ENCODE measurements at places on chromosomes 4 and X. TPM values are rescaled to one million over a fixed set of nuclear protein-coding genes. Genes with fewer than 3 reads are reported as not detected.
A peak's percentile ranks its signal among the peaks of the same experiment; 100 is the strongest.

FGB gene
- total RNA-seq = 63.3 TPM

CNKSR2 gene
- 28.0 TPM for total RNA-seq

MAGEB1 gene
- not detected for total RNA-seq

ATXN3L gene
- not detected for total RNA-seq

POF1B gene
- total RNA-seq = 0.73 TPM

NAA10 gene
- 85.3 TPM for total RNA-seq

SPACA5 gene
- total RNA-seq = not detected

RASSF6 gene
- total RNA-seq = 10.1 TPM

UGT2B11 gene
- total RNA-seq = 0.93 TPM

TEC gene
- total RNA-seq = 3.4 TPM

- H3K36me3 ChIP-seq = no peaks in the 10 kb centered on the region
- H3K27me3 ChIP-seq = peaks cover 3% of the 10 kb centered on the region
- DNase-seq = no peak
Observed at GRCh38 chr4:10366628-10367027, 90.6 kb downstream of the ZNF518B start.

DNA sequence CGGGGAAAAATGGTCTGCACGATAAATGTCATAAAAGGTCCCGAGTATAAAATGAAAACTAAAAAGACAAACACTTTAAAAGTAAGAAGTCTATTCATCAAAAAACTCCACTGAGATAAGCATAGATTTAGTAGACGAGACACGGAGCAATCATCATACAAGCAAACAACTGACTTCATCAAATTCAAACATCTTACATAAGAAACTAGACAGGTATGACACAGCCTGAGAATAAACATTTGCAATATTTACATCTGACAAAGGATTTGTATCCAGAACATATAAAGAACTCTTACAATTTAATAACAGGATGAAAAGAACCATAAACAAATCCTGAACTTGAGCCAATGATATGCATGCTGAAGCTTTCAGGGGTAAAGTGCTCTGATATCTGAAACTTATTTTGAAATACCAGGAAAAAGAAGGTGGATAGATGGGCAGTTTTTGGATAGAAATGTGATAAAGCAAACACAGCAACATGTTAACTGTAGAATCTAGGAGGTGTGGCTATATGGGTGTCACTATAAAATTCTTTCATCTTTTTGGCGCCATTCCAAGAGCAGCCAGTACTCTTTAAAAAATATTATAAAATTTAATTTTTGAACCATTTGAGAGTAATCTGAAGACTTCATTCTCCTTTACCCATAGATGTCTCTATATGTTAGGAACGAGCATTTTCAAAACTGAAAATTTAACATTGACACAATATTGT, 12.0 kb downstream of the MPP1 start:
- no peak overlapping the region for H3K4me3 ChIP-seq
- H3K4me1 ChIP-seq = no peaks in the 10 kb centered on the region
- no peak overlapping the region for H3K27ac ChIP-seq
- DNase-seq = no peak
- H3K27me3 ChIP-seq = peaks cover 6% of the 10 kb centered on the region
- no peaks in the 10 kb centered on the region for H3K36me3 ChIP-seq

GRCh38 chr4:147117431-147117830, 171.8 kb upstream of the TTC29 start:
- peaks cover 3% of the 10 kb centered on the region for H3K36me3 ChIP-seq
- H3K4me1 ChIP-seq = no peaks in the 10 kb centered on the region
- no peak overlapping the region for H3K4me3 ChIP-seq
- no peak overlapping the region for H3K27ac ChIP-seq
- DNase-seq = no peak

DNA sequence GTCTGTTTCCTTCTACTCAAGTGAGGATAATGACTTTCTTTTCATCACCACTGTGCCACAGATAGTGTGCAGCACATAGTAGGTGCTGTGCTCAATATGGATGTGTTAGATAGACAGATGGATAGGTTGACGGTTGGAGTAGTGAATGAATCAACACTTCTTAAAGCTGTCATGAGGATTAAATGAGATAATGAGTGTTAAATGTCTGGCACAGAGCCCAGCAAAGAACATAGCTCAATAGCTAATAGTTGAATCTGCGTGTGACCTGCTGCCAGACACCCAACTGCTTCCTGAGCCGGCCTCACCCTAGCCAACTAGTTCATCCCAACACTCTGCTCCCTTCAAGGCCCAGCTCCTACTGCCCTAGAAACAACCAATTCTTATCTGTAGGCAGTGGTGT, 67.7 kb upstream of the PJA1 start:
- H3K36me3 ChIP-seq = no peaks in the 10 kb centered on the region
- H3K4me1 ChIP-seq = no peaks in the 10 kb centered on the region
- H3K4me3 ChIP-seq = no peak overlapping the region
- no peak for DNase-seq

DNA sequence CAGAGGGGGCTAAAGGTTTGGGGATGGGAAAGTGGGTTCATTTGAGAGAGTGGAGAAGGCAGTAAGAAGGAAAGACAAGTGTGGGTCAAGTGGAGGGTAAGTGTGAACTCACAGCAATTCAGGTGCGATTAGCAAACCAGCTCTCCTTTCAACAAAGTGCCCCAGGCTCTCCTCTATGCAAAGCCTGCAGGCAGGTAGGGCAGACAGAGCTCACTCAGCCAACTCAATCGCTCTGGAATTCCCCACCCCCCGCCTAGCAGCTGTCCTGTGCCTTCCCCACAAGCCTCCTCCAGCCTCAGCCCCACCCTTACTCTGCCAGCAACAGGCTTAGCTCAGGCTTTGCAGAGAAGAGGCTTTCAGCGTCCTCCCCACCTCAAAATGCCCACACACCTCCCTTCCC, 14.8 kb upstream of the MAMLD1 start:
- H3K27ac ChIP-seq = no peak overlapping the region
- H3K4me1 ChIP-seq = peaks cover 2% of the 10 kb centered on the region
- no peaks in the 10 kb centered on the region for H3K36me3 ChIP-seq
- H3K27me3 ChIP-seq = peaks cover 9% of the 10 kb centered on the region

- no peak overlapping the region for H3K4me3 ChIP-seq
- H3K36me3 ChIP-seq = no peaks in the 10 kb centered on the region
- DNase-seq = no peak
- no peak overlapping the region for H3K27ac ChIP-seq
Observed at GRCh38 chr4:104641418-104641817, 146.7 kb upstream of the CXXC4 start.

- H3K27me3 ChIP-seq = peaks cover 3% of the 10 kb centered on the region
- H3K36me3 ChIP-seq = no peaks in the 10 kb centered on the region
- DNase-seq = no peak
- no peak overlapping the region for H3K4me3 ChIP-seq
Observed at GRCh38 chr4:1604181-1604705, 79.9 kb downstream of the FAM53A start.

- peaks cover 35% of the 10 kb centered on the region for H3K4me1 ChIP-seq
- no peak overlapping the region for H3K27ac ChIP-seq
- H3K36me3 ChIP-seq = peaks cover 11% of the 10 kb centered on the region
Observed at GRCh38 chr4:71713611-71714203, 70.2 kb downstream of the GC start.

DNA sequence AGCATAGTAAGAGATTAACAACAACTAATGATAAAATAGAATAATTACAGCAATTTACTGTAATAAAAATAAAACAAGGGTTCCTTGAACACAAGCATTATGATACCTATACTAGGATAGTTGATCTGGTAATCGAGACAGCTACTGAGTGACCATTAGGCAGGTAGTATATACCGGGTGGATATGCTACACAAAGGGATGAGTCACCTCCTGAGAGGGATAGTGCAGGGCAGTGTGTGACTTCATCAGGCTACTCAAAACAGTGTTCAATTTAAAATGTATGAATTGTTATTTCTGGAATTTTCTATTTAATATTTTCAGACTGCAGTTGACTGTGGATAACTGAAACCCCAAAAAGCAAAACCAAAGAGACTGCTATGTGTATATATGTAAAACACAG, 9.7 kb upstream of the ANTXR2 start:
- no peak overlapping the region for H3K4me3 ChIP-seq
- no peaks in the 10 kb centered on the region for H3K4me1 ChIP-seq
- no peak overlapping the region for H3K27ac ChIP-seq
- H3K36me3 ChIP-seq = no peaks in the 10 kb centered on the region

GRCh38 chr4:121950680-121951520, 960 bp downstream of the TRPC3 start:
- no peak overlapping the region for H3K27ac ChIP-seq
- peaks cover 5% of the 10 kb centered on the region for H3K4me1 ChIP-seq
- H3K27me3 ChIP-seq = peaks cover 75% of the 10 kb centered on the region
- peak; percentile 9 for DNase-seq
- H3K4me3 ChIP-seq = peak overlapping the region; percentile 71

- no peaks in the 10 kb centered on the region for H3K4me1 ChIP-seq
- H3K36me3 ChIP-seq = peaks cover 4% of the 10 kb centered on the region
- H3K27ac ChIP-seq = no peak overlapping the region
- no peak overlapping the region for H3K4me3 ChIP-seq
- DNase-seq = no peak
Observed at GRCh38 chr4:40948014-40948413, 198.3 kb downstream of the NSUN7 start.

GRCh38 chr4:147971116-147971515, 239.2 kb downstream of the ARHGAP10 start:
- no peaks in the 10 kb centered on the region for H3K4me1 ChIP-seq
- no peak for DNase-seq
- peak overlapping the region; percentile 2 for H3K27ac ChIP-seq
- H3K4me3 ChIP-seq = no peak overlapping the region
- H3K36me3 ChIP-seq = peaks cover 3% of the 10 kb centered on the region

DNA sequence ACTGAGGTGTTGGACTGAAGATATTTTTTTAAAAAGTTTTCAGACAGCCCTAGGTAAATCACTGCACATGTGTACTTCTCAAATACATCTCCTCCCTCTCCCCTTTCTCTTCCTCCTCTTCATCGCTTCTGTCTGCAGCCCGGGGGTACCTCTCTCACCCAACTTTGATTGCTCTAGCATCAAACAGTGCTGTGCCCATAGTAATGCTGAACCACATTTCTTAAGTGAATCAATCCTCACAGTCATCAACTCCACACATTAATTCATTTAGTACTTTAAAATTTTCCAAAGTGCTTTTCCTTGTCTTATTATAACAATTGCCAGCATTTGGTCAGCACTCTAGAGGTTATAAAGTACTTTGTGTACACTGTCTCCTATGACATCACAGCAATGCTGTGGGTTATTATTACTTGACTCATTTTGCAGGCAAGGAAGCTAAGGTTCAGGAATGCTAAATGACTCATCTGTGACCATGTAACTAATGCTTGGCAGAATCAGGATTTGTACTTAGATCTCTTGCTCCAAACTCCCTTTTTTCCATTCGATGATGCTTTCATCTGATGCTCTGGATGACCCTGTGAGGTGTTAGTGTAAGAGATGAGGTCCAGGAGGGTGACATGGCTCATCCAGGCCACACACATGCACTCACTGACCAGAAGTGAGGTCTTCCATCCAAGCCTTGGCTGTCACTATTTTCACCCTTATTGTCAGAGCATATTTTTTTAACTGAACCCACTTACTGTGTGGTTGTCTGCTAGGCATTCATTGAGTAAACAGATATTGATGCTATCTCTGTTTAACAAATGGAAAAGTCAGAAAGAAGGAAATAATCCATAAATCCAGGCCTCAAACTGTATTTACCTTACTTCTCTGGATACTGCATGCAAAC, 58.8 kb downstream of the RHOH start:
- no peaks in the 10 kb centered on the region for H3K27me3 ChIP-seq
- no peak for DNase-seq
- no peak overlapping the region for H3K4me3 ChIP-seq
- H3K27ac ChIP-seq = peak overlapping the region; percentile 53
- peaks cover 23% of the 10 kb centered on the region for H3K4me1 ChIP-seq

GRCh38 chr4:184624972-184625554, 24.2 kb downstream of the CASP3 start:
- H3K4me3 ChIP-seq = no peak overlapping the region
- peaks cover 15% of the 10 kb centered on the region for H3K4me1 ChIP-seq
- H3K27me3 ChIP-seq = no peaks in the 10 kb centered on the region
- DNase-seq = no peak
- H3K36me3 ChIP-seq = peaks cover 38% of the 10 kb centered on the region
- peak overlapping the region; percentile 91 for H3K27ac ChIP-seq

- peaks cover 4% of the 10 kb centered on the region for H3K4me1 ChIP-seq
- H3K36me3 ChIP-seq = no peaks in the 10 kb centered on the region
- no peaks in the 10 kb centered on the region for H3K27me3 ChIP-seq
- H3K4me3 ChIP-seq = no peak overlapping the region
Observed at GRCh38 chr4:109378076-109378475, 55.5 kb upstream of the SEC24B start.

DNA sequence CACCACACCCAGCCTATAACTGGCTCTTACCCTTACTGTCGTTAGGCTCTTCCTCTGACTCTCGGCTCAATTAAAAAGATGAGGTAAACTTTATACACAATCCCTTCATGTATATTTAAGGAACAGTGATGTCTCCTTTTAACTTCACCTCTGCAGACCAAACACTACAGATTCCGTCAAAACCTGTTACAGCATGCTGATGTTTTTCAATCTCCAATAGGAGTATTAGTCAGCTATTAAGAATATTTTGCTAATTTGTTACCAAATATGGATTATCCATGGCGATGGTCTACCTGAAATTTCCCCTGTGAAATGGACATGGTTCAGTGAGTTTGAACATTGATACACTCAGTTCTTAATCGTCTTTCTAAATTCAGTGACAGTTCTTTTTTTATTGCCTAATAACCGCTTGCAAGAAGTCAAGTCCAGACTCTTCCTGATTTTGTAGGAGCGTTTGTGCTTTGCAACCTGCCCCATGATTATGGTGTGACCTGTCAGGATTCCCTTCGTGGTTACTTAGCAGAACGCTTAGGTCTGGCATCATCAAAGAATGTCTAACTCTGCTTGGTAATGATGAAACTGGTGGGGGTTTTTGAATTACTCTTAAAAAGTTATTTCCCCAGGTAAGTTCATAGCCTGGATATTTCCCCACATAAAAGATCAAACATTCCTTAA, 72.2 kb upstream of the STOX2 start:
- no peak overlapping the region for H3K4me3 ChIP-seq
- H3K36me3 ChIP-seq = peaks cover 4% of the 10 kb centered on the region
- peaks cover 25% of the 10 kb centered on the region for H3K4me1 ChIP-seq
- H3K27me3 ChIP-seq = no peaks in the 10 kb centered on the region

DNA sequence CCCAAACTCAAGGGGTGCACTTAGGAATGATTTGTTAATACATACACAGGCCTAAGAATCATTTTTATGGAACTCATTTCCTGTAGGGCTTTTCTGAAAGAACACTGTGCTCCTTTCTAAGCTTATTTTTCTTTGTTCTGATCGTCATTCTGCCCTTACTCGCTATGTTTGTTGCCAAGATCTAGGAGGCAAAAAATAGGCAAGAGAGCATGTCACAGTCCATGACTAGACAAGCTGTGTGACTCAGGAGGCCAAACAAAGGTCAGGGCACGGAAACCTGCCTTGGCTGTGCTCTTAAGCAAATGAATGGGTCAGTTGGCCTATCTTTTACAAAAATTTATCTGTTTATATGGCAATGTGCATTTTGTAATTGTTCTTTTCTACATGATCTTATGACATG, 42.5 kb upstream of the C1GALT1C1 start:
- no peak overlapping the region for H3K27ac ChIP-seq
- peaks cover 6% of the 10 kb centered on the region for H3K4me1 ChIP-seq
- H3K4me3 ChIP-seq = no peak overlapping the region
- no peaks in the 10 kb centered on the region for H3K36me3 ChIP-seq

GRCh38 chr4:140254651-140255299, 100.8 kb upstream of the MAML3 start:
- H3K27me3 ChIP-seq = no peaks in the 10 kb centered on the region
- H3K4me1 ChIP-seq = peaks cover 40% of the 10 kb centered on the region
- no peak overlapping the region for H3K27ac ChIP-seq
- no peaks in the 10 kb centered on the region for H3K36me3 ChIP-seq

All from progenitor cell of endocrine pancreas (in vitro differentiated cells).